ENCODE measurements at places on chromosomes 1 and 21. TPM values are rescaled to one million over a fixed set of nuclear protein-coding genes. Genes with fewer than 3 reads are reported as not detected.
A peak's percentile ranks its signal among the peaks of the same experiment; 100 is the strongest.

RBM11 gene
- not detected for total RNA-seq

DNA sequence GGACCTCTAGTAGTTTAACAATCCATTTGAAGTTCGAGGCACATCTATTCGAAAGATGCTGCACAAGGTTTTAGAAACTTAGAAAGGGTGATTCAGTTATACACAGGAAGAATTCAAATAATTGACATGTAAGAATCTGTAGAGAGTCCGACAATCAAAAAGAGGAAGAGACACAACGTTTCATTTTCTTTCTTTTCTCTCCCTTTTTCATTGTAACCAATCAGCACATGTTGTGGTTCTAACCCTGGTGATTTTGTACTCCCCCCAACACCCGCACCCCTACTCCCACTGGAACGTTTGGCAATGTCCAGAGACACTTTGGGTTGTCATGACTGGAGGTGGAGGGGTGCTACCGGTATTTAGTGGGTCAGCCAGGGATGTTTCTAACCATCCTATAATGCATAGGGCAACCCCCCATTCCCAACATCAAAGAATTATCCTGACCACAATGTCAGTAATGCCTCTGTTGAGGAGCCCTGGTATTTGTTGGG, 4.9 kb downstream of the TGFB2 start:
- no peak overlapping the region for H3K27ac ChIP-seq
- no peaks in the 10 kb centered on the region for H3K36me3 ChIP-seq
- H3K4me3 ChIP-seq, result no peak overlapping the region
- peaks cover 25% of the 10 kb centered on the region for H3K4me1 ChIP-seq
- H3K27me3 ChIP-seq, result peaks cover 36% of the 10 kb centered on the region
- no peak for DNase-seq

EFCAB7 gene
- 7.6 TPM for total RNA-seq

GRCh38 chr1:2459757-2460156, 16.3 kb upstream of the PLCH2 start:
- H3K27ac ChIP-seq, result no peak overlapping the region
- no peak overlapping the region for H3K4me3 ChIP-seq
- H3K4me1 ChIP-seq, result no peaks in the 10 kb centered on the region
- H3K36me3 ChIP-seq, result no peaks in the 10 kb centered on the region
- H3K27me3 ChIP-seq, result peaks cover 30% of the 10 kb centered on the region

DNA sequence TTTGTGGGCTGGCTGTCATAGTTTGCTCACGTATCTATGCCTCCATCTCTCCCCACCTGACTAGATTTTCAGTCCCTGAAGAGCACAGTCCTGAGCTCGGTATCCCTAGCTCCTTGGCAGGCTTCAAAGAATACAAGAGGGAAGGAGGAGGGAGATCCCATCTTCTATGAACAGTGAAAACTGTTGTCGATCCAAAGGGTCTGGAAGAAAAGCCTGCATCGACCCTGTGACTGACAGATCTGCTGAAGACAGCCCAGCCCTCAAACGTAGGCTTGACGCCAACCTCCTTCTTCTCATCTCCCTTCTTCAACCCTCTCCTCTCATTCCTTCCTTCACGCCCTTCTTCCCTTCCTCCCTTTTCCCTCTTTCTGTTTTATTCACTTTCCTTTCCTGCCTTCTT, 13.3 kb upstream of the ADORA1 start:
- H3K27ac ChIP-seq, result no peak overlapping the region
- peaks cover 21% of the 10 kb centered on the region for H3K27me3 ChIP-seq

DNA sequence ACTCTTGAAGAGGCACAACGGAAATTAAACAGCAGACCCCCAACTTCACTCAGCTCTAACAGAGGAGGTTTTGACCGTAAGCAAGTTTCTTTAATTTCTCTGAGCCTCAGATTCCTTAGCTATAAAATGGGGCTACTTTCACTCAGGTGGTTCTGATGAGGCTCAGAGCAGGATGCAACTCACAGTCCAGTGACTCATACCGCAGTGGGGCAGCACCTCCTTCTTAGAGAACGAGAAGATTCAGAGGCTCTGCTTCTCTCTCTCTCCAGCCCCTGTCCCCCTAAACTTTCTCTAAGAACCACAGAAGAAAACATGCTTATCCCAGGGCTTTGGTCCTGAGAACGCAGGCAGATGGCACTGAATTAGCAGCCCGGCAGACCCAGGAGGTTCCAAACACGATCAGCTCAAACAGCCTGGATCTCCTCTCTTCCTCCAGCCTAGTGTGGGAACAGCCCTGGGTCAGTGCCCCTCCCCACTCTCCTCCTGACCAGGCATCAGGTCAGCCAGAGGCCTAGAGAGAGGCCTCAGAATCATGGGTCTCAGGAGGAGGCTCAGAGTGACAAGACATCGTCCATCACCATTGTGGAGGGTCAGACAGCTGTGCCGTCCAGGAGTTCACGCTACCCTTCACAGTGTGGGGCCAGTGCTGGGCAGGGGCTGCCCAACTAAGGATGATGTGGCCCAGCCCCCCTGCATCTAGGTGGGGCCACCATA, 433.0 kb downstream of the PTPRU start:
- no peaks in the 10 kb centered on the region for H3K4me1 ChIP-seq
- no peak for DNase-seq

- H3K4me1 ChIP-seq, result peaks cover 26% of the 10 kb centered on the region
- H3K36me3 ChIP-seq, result no peaks in the 10 kb centered on the region
- no peak for DNase-seq
- no peak overlapping the region for H3K27ac ChIP-seq
- 0 out of 2 replicates have a peak, but pooled peaks cover 2% of the 10 kb centered on the region for H3K27me3 ChIP-seq
These were observed 28.2 kb downstream of the BATF3 start for GRCh38 chr1:212671342-212672031.

- H3K4me3 ChIP-seq, result no peak overlapping the region
- DNase-seq, result no peak
- no peaks in the 10 kb centered on the region for H3K36me3 ChIP-seq
- H3K4me1 ChIP-seq, result no peaks in the 10 kb centered on the region
- no peak overlapping the region for H3K27ac ChIP-seq
These were observed 192.0 kb upstream of the KIAA0040 start for GRCh38 chr1:175384546-175384945.

GRCh38 chr1:205348554-205349487, 7.9 kb downstream of the KLHDC8A start:
- H3K36me3 ChIP-seq, result no peaks in the 10 kb centered on the region
- H3K27me3 ChIP-seq, result peaks cover 82% of the 10 kb centered on the region
- no peak overlapping the region for H3K27ac ChIP-seq
- H3K4me1 ChIP-seq, result peaks cover 9% of the 10 kb centered on the region
- no peak overlapping the region for H3K4me3 ChIP-seq

RO60 gene
- total RNA-seq, result 90.0 TPM

MATN1 gene
- total RNA-seq, result not detected

DNA sequence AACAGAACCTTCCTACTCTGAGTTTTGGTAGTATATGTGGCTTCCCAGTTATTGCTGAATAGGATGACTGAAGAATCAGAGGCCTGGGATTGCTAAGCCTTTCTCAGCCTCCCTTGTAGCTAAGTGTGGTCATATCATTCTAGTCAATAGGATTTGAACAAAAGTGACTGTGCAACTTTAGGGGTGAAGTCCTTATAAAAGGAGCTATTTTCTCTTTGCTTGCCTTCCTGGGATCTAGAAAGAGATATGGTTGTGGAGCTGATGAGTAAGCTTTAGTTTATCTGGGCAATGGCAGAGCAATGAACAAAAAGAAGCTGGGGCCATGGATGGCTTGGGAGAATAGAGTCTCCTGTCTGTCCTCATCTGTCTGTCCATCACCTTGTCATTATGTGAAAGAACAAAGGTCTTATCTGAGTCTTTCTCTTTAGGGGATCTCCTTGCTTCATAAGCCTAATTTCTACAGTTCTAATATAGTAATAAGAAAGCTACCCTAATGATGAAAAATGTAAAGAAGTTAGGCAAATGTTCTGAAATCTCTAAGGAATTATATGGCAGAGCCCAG, 91.5 kb downstream of the TENT5C start:
- DNase-seq, result no peak
- H3K4me3 ChIP-seq, result no peak overlapping the region
- H3K27me3 ChIP-seq, result peaks cover 2% of the 10 kb centered on the region
- H3K27ac ChIP-seq, result no peak overlapping the region
- H3K4me1 ChIP-seq, result no peaks in the 10 kb centered on the region
- no peaks in the 10 kb centered on the region for H3K36me3 ChIP-seq

DNA sequence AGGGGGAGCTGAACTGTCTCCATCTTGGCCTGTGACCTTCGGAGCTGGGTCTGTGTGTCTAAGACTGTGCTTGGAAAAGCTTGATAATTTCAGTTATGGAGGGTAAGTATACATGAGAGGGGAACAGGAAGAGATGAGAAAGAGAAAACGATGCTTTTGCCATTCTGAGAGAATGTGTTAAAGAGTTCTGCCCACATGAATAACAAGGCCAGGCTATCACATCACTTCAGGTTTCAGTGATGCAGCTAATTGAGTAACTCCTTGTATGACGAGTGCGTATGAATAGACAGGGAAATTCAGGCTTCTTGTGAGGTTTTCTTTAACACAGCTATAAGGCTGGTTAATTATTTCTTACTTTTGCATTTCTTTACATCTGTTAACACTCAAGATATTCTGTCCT, 81.0 kb downstream of the PLPPR5 start:
- H3K27me3 ChIP-seq, result no peaks in the 10 kb centered on the region
- H3K4me3 ChIP-seq, result no peak overlapping the region
- no peaks in the 10 kb centered on the region for H3K4me1 ChIP-seq
- no peaks in the 10 kb centered on the region for H3K36me3 ChIP-seq
- DNase-seq, result no peak

GRCh38 chr1:214847071-214847810, 235.3 kb upstream of the KCNK2 start:
- no peaks in the 10 kb centered on the region for H3K4me1 ChIP-seq
- DNase-seq, result no peak
- H3K27ac ChIP-seq, result no peak overlapping the region
- H3K4me3 ChIP-seq, result no peak overlapping the region
- H3K27me3 ChIP-seq, result no peaks in the 10 kb centered on the region

GRCh38 chr21:44858791-44859190, 14.7 kb downstream of the PTTG1IP start:
- peaks cover 95% of the 10 kb centered on the region for H3K36me3 ChIP-seq
- H3K4me3 ChIP-seq, result no peak overlapping the region
- no peak for DNase-seq
- H3K27me3 ChIP-seq, result no peaks in the 10 kb centered on the region
- peaks cover 25% of the 10 kb centered on the region for H3K4me1 ChIP-seq

- H3K27ac ChIP-seq, result no peak overlapping the region
- no peaks in the 10 kb centered on the region for H3K4me1 ChIP-seq
- no peaks in the 10 kb centered on the region for H3K27me3 ChIP-seq
- H3K4me3 ChIP-seq, result no peak overlapping the region
- DNase-seq, result no peak
These were observed 8.3 kb upstream of the FASLG start for GRCh38 chr1:172650474-172651193.

DNA sequence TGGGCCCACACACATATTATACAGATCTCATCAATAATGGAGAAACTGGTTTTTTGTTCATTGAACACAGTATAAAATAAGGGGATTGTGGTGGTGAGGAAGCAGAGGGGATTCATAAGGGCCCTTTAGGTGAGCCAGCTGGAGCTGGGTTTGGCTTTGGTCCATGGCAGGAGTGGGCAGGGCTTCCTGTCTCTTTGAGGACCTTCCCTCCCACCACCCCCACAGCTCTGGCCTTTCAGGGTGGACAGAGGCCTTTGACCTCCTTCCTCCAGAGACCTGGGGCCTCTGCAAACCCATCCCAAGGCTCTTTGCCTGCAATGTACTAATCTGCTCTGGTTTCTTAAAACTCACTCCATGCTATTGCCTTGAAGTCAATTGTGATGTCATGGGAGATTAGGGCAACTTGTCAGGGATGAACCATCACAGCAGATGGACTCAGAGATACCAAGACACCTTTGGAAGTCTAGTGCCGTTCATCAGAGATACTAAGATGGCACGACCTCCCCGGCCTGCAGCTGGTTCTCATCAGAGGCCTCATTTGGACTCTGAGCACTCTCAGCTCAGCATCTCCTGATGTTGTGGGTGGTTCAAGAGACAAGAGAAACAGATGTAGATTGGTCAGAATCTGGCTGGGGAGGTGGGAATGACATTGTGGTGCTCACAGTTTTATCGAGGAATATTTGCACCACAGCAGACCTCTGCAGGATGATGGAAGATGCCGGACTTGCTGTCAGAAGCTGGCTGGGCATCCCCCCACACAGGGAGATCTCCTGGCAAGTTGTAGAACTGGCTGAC, 37.9 kb downstream of the LHX4 start:
- H3K4me1 ChIP-seq, result peaks cover 36% of the 10 kb centered on the region
- H3K36me3 ChIP-seq, result no peaks in the 10 kb centered on the region
- H3K4me3 ChIP-seq, result no peak overlapping the region
- peaks cover 12% of the 10 kb centered on the region for H3K27me3 ChIP-seq
- no peak overlapping the region for H3K27ac ChIP-seq

LCE1C gene
- total RNA-seq, result not detected

GRCh38 chr1:172005856-172006255, 164.6 kb downstream of the DNM3 start:
- H3K36me3 ChIP-seq, result no peaks in the 10 kb centered on the region
- no peak overlapping the region for H3K4me3 ChIP-seq
- no peak overlapping the region for H3K27ac ChIP-seq
- peaks cover 12% of the 10 kb centered on the region for H3K4me1 ChIP-seq
- no peaks in the 10 kb centered on the region for H3K27me3 ChIP-seq
- DNase-seq, result peak; percentile 45

RXFP4 gene
- not detected for total RNA-seq
